Naive B cell (primary cell): ENCODE measurements at places on chromosomes 7 and 10. TPM values are rescaled to one million over a fixed set of nuclear protein-coding genes. Genes with fewer than 3 reads are reported as not detected.

GRCh38 chr10:93386631-93387369 lies 95.3 kb downstream of the MYOF start:
- no peak for DNase-seq

- no peak for DNase-seq
Measured at GRCh38 chr10:5895804-5896203, 5.8 kb downstream of the FBH1 start.

- DNase-seq = no peak
Measured at GRCh38 chr7:88072715-88073055, 138.6 kb downstream of the ADAM22 start.

DNA sequence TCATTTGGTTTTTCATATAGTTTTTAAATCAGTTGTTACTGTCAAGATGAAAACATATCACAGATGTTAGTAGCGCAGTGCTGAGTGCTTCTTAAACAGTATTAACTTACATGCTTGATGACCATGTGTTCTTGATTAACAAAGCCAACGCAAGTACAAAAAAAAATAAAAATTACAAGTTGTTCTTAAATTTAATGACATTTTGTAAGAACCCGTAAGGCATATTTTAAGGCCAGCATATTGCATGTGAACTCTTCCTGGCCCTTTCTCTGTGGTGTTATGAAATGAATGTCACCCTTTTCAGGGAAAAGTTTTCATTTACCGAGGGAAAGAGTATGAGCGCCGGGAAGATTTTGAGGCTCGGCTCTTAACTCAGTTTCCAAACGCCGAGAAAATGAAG lies 140.4 kb upstream of the NPS start:
- no peak for DNase-seq

DNA sequence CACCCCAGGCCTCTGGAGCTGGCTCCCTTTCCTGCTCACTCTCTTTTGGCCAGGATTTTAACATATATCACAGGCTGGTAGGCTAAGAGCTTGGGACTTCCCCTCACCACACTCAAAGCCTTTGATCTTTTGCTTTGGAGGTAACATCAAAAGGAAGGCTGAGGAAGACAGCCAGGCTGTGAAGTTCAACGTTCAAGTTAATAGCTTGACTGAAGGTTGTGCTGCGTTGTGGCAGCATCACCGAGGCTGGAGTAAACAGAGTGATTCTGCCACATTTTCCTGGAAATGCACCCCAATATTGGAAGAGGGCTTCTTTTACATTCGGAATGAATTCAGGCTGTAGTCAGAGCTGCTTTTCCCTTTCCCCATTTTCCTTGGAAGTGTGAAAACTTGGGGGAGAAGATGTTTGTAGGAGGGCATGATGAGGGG lies 57.3 kb downstream of the TCF7L2 start:
- DNase-seq = no peak

DNA sequence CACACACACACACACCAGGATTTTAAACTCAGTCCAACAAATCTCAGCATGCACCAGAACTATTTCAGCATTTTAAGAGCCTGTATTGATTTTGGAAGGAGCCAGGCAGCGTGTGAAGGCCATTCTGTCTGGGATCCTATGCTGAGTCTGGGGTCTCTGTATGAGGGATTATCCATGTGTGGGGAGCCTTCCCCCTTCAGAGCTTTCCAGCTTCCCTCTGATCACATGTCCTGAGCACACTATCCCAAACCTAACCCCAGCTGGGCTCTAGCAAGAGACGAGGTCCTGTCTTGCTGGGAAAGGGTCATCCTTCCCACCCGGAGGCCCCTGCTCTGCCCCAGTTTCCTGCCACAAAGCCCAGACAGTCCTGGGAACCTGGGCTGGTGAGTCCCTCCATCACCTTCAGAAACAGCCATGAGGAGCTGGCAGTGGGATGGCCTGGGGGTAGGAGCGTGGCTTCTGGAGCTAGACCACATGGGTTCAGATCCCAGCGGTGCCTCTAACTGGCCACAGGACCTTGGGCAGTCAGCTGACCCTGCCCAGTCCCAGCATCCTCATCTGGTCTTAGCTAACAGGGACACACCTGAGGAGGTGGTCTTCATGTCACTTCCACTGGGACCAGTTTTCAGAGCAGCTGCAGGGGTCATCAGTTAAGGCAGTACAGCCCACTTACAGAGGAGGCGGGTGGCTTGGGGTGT lies 79.6 kb upstream of the RET start:
- DNase-seq = no peak

- DNase-seq = no peak
Measured at GRCh38 chr7:115068220-115068619, 146.3 kb downstream of the MDFIC start.

DNA sequence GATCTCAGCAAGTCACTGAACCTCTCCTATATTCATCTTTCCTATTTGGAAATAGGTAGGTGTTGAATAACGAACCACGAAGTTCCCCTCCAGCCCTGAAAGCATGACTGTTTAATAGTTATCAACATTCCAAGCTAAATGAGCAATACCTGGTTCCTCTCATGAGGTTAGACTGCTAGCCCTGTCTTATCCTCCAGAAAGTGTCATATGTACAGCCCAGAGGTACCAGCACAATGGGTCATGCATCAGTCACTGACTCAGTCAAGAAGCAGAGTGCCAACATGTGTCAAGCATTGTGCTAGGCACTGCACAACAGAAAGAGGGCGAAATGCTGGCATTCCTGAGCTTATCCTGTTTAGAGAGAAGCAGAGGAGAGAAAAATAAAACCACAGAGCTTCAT lies 70.0 kb downstream of the AMPH start:
- no peak for DNase-seq

DNA sequence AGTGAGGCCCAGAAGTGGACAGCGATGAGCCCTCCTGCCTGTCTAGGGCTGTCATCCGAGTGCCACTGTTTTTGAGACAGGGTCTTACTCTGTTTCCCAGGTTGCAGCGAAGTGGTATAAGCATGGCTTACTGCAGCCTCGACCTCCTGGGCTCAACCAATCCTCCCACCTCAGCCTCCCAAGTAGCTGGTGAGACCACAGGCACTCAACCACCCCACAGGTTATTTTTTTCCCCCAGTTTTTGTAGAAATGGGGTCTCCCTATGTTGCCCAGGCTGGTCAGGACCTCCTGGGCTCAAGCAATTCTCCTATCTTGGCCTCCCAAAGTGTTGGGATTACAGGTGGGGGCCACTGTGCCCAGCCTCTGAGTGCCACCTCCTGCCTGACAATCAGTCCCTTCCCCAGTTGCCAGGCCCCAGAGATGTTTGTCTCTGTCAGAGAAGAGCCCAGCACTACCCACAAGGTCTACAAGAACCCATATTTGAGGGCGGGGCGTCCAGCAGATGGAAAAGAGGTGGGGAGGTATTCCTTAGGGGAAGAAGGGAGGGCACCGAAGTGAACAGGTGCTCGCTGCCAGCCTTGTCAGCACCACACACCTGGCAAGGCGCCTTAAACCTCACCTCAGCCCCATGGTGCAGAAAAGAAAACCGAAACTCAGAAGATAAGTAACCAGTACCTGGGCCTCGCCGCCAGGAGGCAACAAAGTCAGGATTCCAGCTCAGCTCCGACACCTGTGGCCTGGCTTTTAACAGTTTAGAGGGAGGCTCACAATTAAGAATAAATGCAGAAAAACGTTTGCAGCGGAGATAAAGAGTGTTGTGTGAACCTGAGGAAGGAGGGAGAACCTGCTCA lies 77.4 kb upstream of the ANLN start:
- DNase-seq = no peak

DNA sequence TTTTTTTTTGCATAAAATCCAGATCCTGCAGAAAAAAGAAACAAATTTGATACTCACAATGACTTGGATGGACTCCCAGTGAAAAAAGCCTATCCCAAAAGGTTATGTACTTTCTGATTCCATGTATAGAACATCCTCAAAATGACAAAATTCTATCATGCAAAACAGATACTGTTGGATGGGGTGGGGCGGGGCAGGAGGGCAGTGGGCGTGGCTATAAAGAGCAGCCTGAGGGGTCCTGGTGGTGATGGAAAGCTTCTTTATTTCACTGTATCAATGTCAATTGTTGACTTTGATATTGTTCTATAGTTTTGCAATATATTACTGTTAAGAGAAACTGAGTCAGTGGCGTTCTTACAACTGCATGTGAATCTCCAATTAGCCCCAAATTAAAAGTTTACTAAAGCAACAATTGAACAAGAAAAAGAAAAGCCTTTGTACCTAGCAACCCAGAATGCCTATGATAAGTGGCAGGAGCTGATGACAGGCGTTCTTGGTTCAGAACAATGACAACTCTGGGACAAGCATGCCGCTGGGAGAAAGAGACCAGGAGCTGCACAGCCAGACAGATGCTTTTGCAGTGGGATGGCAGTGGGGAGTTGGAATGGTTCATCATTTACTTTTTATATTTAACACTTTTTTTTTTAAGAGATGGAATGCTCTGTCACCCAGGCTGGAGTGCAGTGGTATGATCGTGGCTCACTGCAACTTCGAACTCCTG lies 101.9 kb downstream of the LHPP start:
- DNase-seq = no peak

DNA sequence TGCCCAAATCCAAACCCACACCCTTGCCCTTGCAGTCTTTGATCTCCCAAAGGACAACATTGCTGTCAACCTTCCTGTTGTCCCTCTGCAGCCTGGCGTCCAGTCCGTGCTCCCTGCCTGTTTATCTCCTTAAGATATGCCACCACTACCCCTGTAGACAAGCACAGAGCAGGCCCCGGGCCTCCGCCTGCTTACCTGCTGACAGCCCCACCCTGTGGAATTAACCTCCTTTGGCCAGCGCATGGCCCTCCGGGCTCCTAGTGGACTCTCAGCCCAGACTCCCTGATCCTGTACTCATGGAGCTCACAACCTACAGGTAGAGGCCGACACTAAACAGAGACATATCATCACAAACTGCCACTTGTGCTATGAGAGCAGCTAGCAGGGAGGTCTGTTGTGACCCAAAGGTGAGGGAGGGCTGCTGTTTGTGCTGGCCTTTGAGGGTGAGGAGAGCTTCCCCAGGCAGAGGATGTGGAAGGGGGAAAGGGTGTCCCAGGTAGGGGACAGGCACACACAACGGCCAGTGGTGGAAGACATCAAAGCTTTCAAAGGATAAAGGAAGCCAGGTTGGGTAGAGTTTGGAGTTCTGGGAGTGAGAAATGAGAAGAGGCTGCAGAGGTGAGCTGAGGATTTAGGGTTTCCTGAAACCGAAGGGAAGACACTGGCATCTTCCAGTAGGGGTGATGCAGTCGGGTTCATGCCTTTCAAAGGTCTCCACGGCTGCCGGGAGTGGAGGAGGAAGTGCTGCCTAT lies 174.5 kb upstream of the ZMIZ1 start:
- DNase-seq = no peak

DNA sequence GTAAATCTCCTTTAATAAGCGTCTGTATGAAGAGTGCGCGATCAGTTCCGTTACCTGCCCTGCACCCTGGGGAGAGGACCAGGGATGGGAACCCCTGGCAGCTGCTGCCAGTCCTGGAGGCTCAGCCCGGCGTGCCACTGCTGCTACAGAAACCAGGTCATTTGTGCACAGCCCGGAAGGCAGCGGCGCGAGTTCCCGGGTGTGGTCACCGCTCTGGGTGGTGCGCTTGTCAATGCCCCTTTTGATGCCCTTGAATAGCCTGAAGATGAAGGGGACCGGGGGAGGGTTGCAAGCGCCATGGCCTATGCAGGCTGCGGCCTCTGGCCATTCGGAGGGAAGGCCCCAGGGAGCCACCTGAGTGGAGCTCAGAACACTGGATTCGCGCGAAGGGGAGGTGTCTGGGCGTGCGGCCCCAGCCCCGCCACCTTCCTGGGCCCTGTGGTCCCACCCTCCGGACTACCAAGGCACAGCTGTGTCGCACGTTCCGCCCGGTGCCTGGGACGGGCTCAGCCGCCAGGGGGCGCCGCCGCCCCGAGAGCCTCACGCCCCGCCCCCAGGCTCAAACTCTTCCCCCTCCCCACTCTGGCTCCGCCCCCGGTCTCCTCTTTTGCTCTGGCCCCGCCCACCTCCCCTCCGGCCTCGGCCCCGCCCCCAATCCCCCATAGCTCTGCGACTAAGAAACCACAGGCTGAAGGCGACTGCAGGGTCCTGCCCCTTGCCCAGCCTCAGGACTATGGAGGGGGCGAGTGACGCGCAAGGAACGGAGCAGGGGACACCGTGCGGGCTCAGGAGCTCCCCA lies 16.5 kb downstream of the AP5Z1 start:
- peak; percentile 80 for DNase-seq

- no peak for DNase-seq
Measured at GRCh38 chr10:127468632-127469031, 80.5 kb upstream of the NPS start.

DNA sequence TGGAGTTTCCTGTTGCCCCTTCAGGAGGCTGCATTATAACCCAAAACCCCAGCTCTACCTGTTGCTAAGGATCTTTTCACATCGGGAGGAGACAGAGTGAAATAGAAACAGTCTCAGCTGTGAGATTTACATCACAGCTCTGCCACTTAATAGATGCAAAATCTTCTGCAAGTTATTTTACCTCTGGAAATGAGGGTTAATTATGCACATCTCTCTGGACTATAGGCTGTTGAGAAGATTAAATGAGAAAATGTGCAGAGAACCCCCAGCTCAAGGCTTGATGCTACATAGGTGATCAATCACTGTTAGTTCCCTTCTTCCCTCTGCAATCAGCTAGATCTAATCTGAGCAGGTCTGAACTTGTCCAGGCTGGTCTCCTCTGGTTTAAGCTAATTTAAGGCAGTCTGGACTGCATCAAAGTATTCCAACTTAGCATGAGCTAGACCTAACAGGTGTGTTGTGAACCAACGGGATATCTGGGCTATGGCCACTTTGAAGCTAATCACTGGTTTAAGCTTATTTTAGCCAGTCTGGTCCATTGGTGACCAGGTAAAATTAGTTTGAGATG lies 8.9 kb upstream of the LRRC18 start:
- DNase-seq = no peak

- DNase-seq = peak; percentile 48
Measured at GRCh38 chr10:49187950-49188761, at the start of gene TMEM273. Gene TMEM273 (minus strand): TSS chr10:49188391. CDS start chr10:49188336, 55 bp downstream.

GRCh38 chr7:96285579-96285978 lies 36.3 kb downstream of the SLC25A13 start:
- DNase-seq = no peak

- DNase-seq = no peak
Measured at GRCh38 chr7:37348982-37349381, 99.7 kb downstream of the ELMO1 start.

The CSGALNACT2 gene
- 16.0 TPM for polyA plus RNA-seq

The AMPH gene
- polyA plus RNA-seq = not detected

The SPDYE16 gene
- polyA plus RNA-seq = not detected

The CRPPA gene
- 0.40 TPM for polyA plus RNA-seq

The GPER1 gene
- polyA plus RNA-seq = not detected

The SFRP4 gene
- not detected for polyA plus RNA-seq

The EBLN1 gene
- not detected for polyA plus RNA-seq

The TFEC gene
- polyA plus RNA-seq = not detected

The DYNC1I1 gene
- polyA plus RNA-seq = not detected
